ENCODE measurements at places on chromosomes 13 and 19.

DNA sequence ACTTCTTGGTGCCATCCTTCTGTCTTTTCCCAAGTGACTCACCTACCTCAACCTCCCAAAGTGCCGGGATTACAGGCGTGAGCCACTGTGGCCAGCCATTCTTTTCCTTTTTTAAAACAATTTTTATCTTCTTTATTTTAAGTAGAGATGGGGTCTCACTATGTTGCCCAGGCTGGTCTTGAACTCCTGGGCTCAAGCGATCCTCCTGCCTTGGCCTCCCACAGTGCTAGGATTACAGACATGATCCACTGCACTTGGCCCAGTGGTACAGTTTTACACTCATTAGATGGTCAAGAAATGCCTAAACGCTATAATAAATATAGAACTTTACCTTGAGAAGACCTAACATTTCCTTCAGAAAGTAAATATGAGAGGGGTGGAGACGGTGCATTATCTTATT lies 24.5 kb downstream of the GP6 start:
- DNase-seq = no peak

DNA sequence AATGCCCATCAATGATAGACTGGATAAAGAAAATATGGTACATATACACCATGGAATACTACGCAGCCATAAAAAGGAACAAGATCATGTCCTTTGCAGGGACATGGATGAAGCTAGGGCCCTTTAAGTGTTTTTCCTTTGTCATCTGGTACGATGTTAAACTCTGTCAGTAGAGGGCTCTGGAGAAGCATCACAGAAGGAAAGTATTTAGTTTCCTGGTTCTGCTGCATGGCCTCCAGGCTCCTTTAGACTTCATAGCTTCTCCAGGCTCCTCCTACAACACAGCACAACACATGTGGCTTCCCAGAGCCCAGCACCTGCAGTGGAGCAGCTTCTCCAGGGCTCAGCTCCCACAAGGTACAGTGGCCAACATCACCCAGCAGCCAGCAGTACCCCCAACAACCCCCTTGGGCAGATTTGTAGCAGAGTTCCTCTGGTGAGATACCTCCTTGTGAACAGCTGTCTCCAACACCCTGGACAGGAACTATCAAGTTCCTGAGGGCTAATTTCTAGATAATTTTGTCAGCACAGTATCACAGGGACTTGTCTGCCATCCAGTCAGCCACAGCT lies 63.4 kb downstream of the KCTD12 start:
- DNase-seq = peak; percentile 62

- peak; percentile 5 for DNase-seq
Observed at GRCh38 chr19:7559102-7559501, 23.6 kb downstream of the PNPLA6 start.

DNA sequence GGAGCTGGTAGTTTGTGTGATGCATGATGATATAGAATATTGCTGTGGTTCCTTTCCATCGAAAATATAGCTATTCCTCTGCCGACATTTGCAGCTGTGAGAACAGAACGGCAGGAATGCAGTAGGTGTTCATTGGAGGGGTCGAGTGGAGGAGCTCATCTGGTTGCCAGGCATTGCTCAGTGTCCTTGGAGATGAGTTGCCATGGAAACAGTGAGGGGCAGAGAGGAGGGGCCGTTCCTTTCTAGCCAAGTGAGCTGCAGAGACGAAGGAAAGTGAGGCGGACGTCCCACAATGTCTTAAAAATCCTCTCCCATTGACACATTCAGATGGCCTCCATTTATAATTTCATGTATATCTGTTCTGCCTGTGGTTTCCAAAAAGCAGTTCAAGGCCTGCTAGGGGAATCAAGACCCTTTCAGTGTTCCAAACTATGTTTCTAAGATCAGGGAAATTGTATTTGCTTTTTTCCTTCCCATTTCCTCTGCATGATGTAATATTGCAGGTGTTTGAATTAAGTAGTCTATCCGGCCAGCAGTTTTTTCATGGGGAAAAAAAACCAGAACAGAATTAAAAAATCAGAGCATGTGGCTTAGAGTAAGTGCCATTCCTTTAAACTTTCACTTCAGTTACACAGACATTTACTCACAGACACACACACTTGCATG lies 41.2 kb upstream of the ZNF835 start:
- no peak for DNase-seq

GRCh38 chr19:18502246-18502637 lies 19.6 kb downstream of the ELL start:
- DNase-seq = no peak

GRCh38 chr19:58059003-58059670 lies at the start of gene ZNF135:
Gene ZNF135 (plus strand): TSS chr19:58059282. CDS start chr19:58060003, 721 bp downstream.
- DNase-seq = no peak
